Brain microvascular endothelial cell (primary cell): ENCODE measurements at places on chromosomes 7 and 10.

GRCh38 chr7:113487925-113488731 is 369.8 kb upstream of the SMIM30 start:
- no peak for DNase-seq

DNA sequence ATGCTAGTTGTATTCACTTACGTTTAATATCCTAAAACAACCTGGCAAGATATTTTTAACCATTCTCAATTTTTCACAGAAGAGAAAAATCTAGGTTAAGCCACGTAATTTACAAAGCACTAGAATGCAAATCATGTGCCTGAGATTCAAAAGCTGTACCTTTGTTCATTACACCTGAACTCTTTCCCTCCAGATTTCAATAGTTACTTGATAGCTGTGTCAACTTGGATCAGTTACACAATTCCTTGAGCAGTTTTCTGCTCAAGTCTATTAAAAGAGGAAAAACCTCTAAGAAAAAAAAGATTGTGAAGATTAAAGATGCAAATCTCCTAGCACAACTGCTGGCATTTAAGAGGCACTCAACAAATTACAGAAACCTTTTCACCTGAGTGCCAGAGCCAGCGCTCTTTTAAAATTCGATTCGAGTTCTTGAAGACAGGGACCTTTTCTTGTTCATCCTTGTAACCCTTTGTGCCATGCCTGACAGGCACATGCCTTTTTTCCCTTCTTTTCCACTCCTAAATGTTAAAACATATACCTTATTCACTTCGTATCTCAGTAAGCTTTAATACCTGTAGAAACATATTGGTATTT is 886 bp downstream of the NSUN6 start:
- DNase-seq, result no peak

- no peak for DNase-seq
These were observed 18.3 kb downstream of the FIGNL1 start for GRCh38 chr7:50431722-50432305.

GRCh38 chr10:21604651-21605050 is 70.6 kb downstream of the MLLT10 start:
- no peak for DNase-seq
